Left kidney (tissue), 8 donors: ENCODE measurements at places on chromosomes 4 and X.

DNA sequence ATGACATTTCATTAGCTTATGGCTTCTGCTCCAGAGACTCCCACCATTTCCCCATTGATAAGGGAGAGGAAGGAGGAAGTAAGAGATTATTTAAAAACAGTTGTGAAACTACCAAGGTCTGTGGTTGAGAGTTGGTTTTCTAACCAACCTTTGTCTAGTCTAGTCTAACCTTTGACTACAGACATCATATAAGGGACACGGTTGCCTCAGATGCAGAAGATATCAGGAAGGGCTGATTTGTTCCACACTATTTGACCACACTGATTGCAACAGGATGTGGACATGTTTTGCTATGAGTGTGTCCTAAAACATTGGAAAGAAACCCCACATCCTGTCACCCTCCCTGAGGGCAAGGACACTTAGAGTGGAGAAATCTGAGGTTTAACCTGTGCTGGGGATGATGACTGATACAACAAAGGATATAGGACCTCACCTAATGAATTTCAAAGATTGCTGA is 53.0 kb downstream of the COQ2 start:
- DNase-seq = no peak

DNA sequence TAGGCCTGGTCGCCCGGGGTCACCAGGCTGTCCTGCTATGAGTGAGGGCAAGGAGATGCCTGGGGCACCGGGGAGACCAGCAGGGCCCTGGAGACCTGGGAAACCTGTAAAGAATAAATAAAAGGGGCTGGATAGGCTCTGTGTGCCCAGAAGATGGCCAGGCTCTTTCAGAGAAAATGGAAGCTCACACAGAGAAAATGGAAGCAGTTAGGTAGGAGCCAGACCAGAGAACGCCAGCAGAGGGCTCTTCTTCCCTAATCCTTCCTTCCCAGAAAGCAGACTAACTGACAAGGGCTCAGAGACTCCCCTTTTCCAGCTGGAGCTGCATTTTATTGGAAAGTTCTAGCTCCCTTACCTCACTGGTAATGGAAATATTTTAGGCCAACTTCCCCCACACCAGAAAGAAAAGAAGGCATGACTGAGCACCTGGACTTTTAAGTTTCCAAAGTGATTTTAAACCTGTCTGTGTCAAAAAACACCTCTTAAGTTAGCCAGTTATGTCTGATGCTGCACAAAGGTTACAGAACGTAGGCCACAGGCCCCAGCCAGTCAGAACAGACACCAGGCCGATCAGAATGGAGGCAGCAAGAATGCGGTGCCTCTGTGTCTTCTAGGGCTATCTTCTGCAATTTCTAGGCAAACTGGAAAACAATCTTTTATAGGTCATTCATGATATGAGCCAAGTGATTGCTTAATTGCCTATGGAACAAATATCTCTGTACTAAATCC is 74.0 kb downstream of the ATG4A start:
- peak; percentile 21 for DNase-seq

DNA sequence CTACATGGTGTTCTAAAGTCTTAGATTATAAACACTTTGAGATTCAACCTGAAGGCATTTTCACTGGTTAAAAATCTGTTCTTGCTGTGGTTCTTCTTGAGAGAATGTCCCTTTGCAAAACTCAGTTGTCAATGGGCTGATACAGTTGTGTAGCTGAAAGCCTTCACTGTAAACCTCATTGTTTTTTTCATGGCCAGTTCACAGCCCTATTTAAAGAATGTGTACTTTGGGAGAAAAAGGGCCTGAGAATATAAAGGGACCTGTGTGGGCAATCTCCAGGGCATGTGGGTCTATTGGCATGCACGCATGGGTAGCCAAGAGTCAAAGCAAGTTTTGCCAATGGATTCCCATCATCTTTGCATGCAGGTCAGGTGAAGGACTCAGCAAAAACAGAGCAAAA is 7.8 kb upstream of the MAP7D3 start:
- DNase-seq = no peak

DNA sequence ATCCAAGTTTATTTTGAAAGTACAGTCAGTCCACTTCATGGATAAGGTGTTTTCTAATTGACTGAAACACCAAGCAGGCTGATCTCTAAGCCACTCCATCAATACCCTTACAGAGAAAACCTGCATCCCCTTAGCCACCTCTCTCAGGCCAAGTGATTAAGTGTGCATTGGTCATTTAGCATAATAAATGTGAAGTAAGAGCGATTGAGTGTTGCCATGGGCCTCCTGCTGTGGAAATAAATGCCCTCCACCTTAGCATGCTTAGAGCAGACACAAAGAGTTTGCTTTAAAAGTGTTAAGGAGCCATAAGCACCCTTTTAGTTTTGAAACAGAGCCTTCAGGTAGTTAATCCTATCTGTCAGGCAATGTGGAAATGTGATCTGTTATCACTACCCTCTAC is 386.5 kb downstream of the GPAT3 start:
- no peak for DNase-seq

DNA sequence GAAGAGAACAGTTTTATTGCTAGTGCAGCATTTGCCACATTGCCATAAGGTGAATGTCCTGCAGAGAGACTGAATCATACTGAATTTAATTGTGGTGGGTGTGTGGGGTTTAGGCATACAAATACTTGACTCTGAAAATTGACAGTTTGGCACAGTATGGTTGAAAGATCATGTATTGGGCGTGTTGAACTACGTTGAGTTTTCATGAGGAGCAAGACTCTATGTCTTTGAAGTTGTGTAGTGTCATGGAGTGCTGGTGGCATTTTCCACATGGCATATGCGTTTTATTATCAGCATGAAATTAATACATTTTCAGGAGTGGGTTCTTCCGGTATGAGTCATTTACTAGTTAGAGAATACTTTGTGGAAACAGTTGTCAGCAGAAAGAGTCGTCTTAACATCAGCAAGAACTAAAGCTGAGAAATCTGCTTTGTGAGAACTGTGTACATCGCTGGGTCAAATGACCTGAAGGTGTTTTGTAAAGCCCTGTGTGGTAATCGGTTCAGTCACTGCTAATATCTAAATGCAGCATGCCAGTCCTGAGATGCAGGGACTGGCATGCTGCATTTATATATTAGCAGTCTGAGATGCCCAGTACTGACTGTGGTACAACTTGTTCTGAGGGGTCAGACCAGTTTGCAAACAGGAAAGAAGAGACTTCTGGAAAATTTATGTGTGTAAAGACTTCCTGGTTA is 50.3 kb downstream of the ARHGAP10 start:
- DNase-seq = no peak
